ENCODE measurements at places on chromosomes 5 and 9. TPM values are rescaled to one million over a fixed set of nuclear protein-coding genes. Genes with fewer than 3 reads are reported as not detected.

FAM81B gene
- polyA plus RNA-seq = 5.2 TPM

DRD1 gene
- not detected for polyA plus RNA-seq

DNA sequence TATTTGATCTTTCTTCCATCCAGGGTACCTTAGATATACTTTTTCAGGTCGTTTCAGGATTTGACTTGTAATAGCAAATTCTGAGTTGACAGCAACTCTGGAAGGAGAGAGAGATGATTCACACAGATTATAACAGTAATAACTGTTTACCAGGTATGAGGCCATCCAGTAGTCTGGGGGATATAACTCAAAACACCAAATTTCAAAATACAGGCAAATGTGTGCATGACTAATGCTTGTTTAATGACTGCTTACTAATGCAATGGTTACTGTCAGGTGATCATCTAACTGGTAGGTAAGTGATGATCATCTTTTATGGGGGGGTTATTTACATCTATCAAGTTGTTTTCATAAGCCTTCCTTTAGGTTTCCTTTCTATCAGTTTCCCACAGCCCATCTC is 412.3 kb downstream of the MAT2B start:
- no peak for DNase-seq

DNA sequence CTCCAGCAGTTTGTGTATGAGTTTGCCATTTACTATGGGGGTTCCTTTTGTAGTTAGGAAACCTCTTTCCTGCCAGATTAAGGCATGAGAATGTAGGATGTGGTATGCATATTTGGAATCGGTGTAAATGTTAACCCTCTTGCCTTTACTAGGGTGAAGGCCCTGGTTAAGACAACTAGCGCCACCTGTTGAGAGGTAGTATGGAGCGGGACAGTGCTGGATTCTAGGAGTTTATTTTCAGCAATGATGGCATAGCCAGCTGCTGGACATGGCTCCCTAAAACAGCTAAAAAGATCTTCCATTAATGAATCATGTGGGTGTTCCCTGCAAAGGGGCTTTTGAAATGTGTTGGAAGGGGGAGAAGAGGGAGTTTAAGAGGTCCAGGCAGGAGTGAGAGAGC is 30.7 kb upstream of the GPX3 start:
- no peak for DNase-seq

DNA sequence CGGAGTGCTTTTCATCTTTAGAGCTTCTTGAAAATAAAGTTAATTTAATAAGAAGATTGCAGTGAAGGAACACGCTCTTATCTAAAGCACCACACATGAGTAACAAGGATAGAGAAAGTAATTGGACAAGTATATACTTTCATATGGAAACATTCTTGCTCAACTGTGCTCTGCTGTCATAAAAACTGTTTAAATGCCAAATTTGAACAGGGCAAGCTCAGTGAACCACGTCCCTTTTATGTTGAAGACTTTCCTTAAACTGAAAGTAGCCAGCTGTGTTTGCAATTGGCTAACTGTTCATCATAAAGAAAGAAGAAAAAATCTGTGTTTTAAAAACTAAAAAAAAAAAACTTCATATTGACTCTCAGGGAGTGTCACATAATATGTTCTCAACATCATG is 1610.7 kb upstream of the C9orf72 start:
- DNase-seq = no peak
